ENCODE measurements at places on chromosomes 6 and 20. TPM values are rescaled to one million over a fixed set of nuclear protein-coding genes. Genes with fewer than 3 reads are reported as not detected.
A peak's percentile ranks its signal among the peaks of the same experiment; 100 is the strongest.

The RCAN2 gene
- total RNA-seq: 96.5 TPM

The ALDH8A1 gene
- total RNA-seq: not detected

- no peak for DNase-seq
Observed at GRCh38 chr6:24313251-24314141, 44.4 kb downstream of the DCDC2 start.

DNA sequence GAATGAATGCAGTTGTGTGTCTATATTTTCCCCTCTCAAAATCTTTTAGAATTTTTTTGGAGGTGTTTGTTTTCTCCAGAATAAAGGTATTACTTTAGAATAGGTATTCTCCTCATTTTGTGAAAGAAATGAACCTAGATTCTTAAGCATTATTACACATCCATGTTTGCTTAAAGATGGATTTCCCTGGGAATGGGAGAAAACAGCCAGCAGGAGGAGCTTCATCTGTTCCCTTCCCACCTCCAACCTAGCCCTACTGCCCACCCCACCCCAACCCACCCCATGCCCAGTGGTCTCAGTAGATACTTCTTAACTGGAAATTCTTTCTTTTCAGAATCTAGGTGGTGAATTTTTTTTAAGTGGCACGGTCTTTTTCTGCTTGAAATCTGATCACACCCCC is 127.8 kb downstream of the CD109 start:
- no peak for DNase-seq

GRCh38 chr6:167815296-167815980 is 11.3 kb upstream of the AFDN start:
- no peak for DNase-seq

- DNase-seq: no peak
Observed at GRCh38 chr6:82894653-82895259, 170.9 kb downstream of the UBE3D start.

DNA sequence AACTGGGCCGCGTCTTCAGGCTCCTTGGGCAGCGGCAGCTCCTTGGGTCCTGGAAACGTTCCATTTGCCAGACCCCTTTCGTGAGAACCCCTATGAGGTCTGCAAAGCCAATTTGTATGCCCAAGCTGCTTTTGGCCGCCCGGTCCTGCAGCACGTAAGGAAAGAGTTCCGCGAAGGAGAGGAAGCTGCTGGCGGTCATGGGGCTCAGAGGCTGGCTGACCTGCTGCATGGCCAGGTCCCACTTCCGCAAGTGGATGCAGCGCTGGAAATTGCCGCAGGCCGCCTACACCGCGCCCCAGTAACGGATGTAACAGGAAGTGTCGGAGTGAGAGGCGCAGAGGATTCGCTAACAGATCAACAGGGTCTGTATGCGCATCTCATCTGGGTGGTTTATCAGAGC is 18.8 kb downstream of the RFPL4B start:
- DNase-seq: no peak

- no peak for DNase-seq
Observed at GRCh38 chr6:25596928-25597818, 54.8 kb upstream of the SCGN start.

GRCh38 chr20:63377951-63378381 is 16.8 kb upstream of the CHRNA4 start:
- no peak for DNase-seq

GRCh38 chr6:107957308-107957908 is 600 bp downstream of the SEC63 start:
- peak; percentile 63 for DNase-seq
